ENCODE measurements at places on chromosomes 11 and 22. TPM values are rescaled to one million over a fixed set of nuclear protein-coding genes. Genes with fewer than 3 reads are reported as not detected.

The IFITM10 gene
- total RNA-seq, result not detected

The PATE4 gene
- not detected for total RNA-seq

The POTEH gene
- total RNA-seq, result not detected

The MRGPRE gene
- total RNA-seq, result not detected

The FJX1 gene
- 145 TPM for total RNA-seq

The DTX4 gene
- 5.9 TPM for total RNA-seq

The KDM4E gene
- not detected for total RNA-seq

The CARD16 gene
- 5.5 TPM for total RNA-seq

The ARHGAP42 gene
- total RNA-seq, result 1.2 TPM

The DGCR2 gene
- total RNA-seq, result 34.9 TPM

The OR9G4 gene
- not detected for total RNA-seq

The TEX54 gene
- not detected for total RNA-seq

Data from hair follicular keratinocyte (primary cell).